NCI-H1436 (cell line): ENCODE measurements at places on chromosomes 3 and 15.

- DNase-seq, result no peak
These were observed 38.4 kb upstream of the FURIN start for GRCh38 chr15:90829942-90830440.

GRCh38 chr3:132432639-132433038 lies 15.3 kb downstream of the DNAJC13 start:
- no peak for DNase-seq

- no peak for DNase-seq
These were observed 208.7 kb downstream of the MBNL1 start for GRCh38 chr3:152477422-152477821.

GRCh38 chr3:63753567-63753966 lies 65.5 kb upstream of the C3orf49 start:
- DNase-seq, result no peak

DNA sequence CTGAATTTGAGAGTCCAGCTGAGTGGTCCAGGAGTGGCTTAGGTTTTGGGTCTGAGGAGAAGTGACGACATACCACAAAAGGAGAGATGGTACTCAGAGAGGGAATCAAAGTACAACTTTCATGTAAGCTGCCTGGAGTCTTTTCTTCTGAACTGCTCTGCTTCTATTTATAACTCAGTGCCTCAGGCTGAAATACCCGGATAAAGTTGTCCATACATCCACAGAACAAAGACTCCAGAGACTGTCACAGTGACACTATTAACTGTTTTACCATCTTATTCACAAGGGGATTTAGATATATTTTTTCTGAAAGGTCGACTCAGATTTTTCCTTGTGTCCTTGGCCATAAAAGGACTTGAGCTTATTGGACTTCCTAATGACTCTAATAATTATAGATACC lies 264.3 kb upstream of the DNAJC19 start:
- DNase-seq, result no peak

DNA sequence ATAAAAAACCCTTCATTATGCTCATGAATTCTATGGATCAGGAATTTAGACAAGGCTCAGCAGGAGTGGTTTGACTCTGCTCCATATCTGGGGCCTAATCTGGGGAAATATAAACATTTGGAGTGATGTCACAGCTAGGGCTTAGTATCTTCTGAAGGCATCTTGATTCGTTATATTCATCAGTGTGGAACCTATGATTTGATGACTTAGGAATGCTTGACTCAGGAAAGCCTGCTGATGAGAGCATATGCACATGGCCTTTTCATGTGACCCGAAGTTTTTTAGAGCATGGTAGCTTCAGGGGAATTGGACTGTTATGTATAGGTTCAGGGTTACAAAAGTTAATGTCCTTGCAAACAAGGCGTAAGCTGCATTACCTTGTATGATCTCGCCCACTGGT lies 184.9 kb upstream of the LRRC3B start:
- no peak for DNase-seq

DNA sequence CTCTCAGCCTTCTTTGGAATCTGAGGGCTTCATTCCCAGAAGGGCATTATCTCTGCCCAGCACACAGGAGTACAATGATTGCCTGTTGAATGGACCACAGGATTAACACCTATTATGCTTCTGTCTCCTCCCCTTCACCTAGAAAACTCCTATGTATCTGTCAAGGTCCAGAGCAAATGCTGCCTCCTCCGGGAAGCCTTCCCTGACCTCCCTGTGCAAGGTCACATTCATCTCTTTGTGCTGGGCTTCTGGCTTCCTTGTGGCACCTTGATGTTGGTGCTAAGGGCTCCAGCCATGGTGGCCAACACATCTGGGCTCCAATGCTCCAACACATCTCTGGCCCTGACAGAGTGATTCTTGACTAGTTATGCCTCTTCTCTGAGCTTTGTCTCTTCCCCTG lies 49.9 kb upstream of the ATP2B2 start:
- DNase-seq, result no peak

- no peak for DNase-seq
These were observed 284.2 kb downstream of the SI start for GRCh38 chr3:164794099-164794498.

DNA sequence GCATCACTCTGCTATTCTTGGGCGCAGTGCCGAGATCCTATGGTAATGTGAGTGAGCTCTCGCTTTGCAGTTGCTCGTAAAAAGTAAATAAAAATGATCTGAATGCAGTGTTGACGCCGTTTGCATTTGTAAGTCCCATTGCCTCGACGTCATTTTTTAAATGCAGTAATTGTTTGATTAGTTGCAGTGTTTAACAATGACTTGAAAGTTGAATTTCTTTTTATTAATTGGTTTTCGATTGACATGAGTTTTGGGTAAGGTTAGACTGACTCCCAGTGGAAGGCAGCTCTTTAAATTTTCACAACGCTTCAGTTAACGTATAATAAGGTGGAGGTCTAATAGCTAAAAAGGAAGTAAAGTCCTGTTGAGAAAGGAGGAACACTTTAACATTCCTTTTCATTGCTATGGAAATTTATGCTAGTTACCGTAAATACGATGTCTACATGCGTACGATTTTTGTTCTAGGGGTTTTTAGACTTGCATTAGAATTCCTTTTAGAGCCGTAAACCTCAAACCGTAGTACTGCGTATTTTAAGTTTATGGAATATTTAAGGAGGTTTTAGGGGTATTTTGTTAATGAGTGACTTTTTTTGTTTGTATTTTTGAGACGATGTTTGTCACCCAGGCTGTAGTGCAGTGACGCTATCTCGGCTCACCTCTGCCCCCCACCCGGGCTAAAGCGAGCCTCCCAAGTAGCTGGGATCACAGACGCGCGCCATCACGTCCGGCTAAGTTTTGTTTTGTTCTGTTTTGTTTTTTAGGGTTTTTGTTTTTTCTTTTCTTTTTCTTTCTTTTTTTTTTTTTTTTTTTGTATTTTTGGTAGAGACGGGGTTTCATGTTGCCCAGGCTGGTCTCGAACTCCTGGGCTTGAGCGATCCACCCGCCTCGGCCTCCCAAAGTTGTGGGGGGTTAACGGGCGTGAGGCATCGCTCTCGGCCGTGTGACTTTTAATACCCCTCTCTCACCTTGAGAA lies 1.4 kb downstream of the MORF4L1 start:
- DNase-seq, result no peak

GRCh38 chr15:22955544-22956119 lies 24.5 kb downstream of the CYFIP1 start:
- no peak for DNase-seq

DNA sequence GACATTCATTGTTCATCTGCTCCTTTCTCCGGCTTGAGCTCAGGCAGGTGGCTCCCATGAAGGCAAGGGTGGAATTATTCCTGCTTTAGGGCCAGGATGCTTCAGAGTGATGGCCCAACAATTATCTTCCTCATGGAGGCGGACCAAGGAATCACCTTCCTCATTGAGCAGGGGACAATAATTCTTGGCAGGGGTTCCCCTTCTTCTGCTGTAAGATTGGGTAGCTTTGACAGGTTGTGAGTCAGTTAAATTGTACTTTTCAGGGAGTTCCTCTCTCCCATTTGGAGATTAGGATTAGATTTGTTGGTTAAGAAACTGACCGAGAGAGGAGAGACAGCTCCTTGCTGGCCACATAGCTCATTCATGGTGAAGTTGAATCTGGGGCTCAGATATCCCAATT lies 31.4 kb upstream of the CD47 start:
- no peak for DNase-seq

GRCh38 chr3:16849229-16849628 lies 35.5 kb upstream of the PLCL2 start:
- peak; percentile 80 for DNase-seq

DNA sequence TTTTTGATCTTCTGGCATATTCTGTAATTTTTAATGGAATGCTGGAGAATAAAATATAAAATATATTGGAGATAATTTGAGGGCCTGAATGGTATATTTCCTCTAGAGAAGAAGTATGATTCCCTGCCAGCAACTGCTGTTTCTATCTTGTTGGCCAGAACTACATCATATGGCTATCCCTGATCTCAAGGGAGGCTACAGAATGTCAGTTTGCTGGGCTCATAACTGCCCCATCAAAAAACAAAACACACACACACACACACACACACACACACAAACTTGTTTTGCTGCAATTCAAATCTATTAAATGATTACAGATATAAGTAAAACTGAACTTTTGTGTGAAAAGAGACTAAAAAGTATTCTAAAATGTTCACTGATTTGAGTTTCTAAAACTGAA lies 51.0 kb downstream of the RASA2 start:
- no peak for DNase-seq

GRCh38 chr3:56681984-56682461 lies 1.0 kb downstream of the TASOR start:
- DNase-seq, result no peak

- no peak for DNase-seq
These were observed 45.5 kb downstream of the DPPA2 start for GRCh38 chr3:109270779-109271178.
